Esophagus squamous epithelium (tissue), 5 donors: ENCODE measurements at places on chromosomes 16 and 17.

- DNase-seq, result no peak
These were observed 10.7 kb downstream of the MYH4 start for GRCh38 chr17:10458701-10459100.

GRCh38 chr16:24146518-24146917 is 109.6 kb upstream of the CACNG3 start:
- no peak for DNase-seq

DNA sequence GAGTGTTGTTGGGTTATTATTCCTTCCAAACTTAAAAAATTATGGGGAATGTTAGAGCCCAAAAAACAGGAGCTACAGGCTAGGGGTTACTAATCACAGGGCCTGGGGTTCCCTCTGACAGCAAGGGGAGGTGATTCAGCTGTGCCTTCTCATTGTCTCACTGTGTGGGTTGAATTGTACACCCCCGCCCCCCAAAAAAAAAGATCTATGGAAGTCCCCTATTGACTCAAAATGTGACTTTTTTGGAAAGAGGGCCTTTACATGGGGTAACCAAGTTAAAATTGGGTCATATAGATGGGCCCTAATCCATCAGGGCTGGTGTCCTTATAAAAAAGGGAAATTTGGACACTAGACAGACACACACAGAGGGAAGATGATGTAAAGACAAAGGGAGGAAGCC is 190.2 kb downstream of the SOX9 start:
- no peak for DNase-seq

- DNase-seq, result no peak
These were observed 20.5 kb downstream of the CDC42EP4 start for GRCh38 chr17:73291260-73291801.

GRCh38 chr17:43019418-43019817 is 2.8 kb downstream of the VAT1 start:
- no peak for DNase-seq

- no peak for DNase-seq
These were observed 47.5 kb downstream of the BAHCC1 start for GRCh38 chr17:81442791-81443190.

GRCh38 chr17:81160747-81161453 is 4.4 kb upstream of the PVALEF start:
- DNase-seq, result no peak

- no peak for DNase-seq
These were observed 13.2 kb downstream of the RAI1 start for GRCh38 chr17:17694169-17695081.

GRCh38 chr17:80132906-80133625 is 13.9 kb downstream of the EIF4A3 start:
- DNase-seq, result no peak

GRCh38 chr17:63140255-63140654 is 174.2 kb downstream of the TANC2 start:
- DNase-seq, result no peak

GRCh38 chr16:75043175-75043895 is 44.5 kb downstream of the ZNRF1 start:
- no peak for DNase-seq
